ENCODE measurements at places on chromosomes 13 and 19.

DNA sequence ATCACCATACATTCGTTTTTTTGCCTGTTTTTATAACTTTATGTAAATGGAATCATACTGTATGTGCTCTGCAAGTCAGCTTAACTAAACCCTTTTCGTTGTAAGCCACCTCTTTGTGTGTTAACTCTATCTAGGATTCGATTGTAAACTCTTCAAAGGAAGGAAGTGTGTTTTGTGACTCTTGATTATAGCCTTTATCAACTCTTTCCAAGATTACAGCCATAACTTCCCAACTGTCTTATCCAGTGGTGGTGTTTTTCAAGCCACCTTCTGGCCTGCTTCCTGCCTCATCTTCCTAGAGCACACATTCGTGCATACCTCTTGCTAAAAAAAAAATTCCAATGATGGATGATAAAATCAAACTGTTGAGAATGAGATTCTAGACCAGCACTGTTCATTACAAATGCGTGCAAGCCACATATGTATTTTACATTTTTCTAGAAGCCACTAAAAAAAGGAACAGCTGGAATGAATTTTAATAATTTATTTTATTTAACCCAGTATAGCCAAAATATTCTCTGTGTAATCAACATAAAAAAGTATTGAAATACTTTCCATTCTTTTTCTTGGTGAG lies 12.0 kb upstream of the FBXL3 start:
- no peak for DNase-seq

DNA sequence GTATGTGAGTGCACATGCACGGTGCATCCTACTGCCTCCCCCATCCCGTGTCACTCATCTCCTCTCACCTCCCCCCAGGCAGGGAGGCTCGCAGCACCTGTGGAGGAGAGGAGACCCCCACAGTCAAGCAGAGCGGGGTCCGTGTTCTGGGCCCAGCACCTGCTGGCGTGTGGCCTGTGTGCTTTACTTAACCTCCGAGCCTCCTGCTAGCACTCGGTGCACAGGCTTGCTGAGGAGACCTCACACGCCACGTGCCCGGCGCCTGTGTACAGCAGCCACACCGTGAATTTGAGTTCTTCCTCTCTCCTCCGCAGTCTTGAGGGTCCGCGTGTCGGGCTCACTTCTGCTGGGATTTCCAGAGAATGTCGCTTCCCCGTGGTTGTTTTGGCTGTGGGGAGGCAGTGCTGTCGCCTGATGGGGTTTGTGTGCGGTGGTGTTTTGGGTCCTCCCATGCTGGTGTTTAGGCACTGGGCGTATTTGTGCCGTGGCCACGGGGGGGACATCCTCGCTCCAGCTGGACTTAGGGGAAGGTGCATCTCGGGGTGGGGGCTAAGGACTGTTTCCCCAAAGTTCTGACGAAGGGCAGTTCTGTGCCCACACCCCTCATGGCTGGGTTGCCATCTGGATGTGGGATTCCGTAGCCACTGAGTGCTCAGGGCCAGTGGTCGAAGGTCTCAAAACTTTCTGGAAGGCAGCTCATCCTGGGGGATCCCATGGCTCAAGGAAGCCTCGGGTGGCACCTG lies 34.8 kb upstream of the TMEM255B start:
- DNase-seq = no peak

GRCh38 chr13:71474936-71475335 lies 392.1 kb downstream of the DACH1 start:
- DNase-seq = no peak

- DNase-seq = no peak
Measured at GRCh38 chr19:58476498-58477015, 405 bp downstream of the ZNF446 start.

DNA sequence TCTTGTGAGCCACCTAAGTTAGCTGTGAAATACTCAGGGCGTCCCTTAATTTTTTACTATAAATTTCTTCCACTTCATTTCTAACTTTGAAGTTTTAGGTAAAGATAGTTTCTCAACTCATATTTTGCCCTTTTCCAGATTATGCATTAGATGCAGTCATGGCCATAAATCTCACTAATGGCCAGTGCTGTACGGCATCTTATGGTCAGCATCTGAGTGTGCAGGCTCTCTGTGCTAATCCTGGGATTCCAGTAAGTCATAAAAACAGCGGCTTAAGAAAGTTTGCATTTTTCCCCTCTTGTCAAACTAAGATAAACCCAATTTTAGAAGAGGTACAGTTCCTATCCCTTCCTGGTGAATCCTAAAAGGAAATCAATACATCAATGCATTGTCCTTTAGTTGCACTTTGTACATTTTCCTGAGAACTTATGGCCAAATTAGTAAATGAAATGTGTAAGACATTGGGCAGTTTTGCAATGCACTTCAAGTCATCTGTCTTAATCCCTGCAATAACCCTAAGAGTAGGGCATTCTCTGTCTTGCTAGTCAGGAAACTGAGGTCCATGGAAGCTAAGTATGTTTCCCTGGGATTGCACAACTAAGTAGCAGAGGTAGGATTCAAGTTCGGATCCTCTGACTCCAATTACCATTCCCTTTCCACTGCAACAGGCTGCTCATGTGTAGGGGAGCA lies 146.2 kb downstream of the DCT start:
- DNase-seq = no peak
